ENCODE measurements at places on chromosomes 3 and 15.

- no peak for DNase-seq
Observed at GRCh38 chr3:62103531-62103930, 269.8 kb downstream of the FEZF2 start.

GRCh38 chr3:77524463-77524862 lies 484.6 kb downstream of the ROBO2 start:
- no peak for DNase-seq

GRCh38 chr3:20100151-20100550 lies 59.9 kb downstream of the KAT2B start:
- DNase-seq: no peak

DNA sequence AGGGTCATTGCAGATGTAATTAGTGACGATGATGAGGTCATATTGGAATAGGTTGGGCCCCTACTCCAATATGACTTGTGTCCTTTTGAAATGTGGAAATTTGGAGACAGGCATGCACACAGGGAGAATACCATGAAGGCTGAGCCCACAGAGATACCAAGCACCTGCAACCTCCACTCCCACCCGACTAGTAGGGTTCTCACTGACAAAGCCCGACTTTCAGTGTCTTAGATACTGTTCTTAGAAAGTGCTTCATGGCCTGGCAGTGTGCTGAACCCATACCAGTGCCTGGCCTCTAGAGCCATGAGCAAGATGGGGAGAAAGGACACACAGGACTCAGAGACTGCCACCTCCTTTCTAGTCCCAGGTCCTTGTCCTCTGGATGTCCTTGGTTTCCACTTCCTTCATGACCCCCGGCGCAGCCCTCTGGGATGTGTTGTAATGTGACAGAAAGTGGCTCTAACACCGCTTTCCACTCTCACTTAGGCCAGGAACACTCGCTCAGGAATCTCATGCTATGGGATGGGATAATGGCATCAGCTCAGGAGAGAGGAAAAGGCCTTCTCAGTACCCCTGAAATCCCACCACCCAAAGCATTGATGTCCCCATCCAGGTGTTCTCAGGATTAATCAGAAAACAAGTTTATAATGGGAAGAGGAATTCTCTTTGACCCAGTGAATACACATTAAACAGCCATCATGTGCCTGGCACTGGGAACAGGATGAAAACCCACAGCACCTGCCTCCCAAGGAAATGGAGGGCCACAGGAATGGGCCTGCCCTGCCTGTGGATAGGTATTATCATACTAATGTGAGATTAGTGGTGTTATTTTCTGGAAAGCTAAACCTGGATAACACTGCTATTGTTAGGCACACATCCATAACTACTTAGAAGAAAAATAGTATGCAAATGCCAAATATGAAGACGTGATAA lies 59.9 kb downstream of the RPL39L start:
- DNase-seq: no peak

GRCh38 chr15:81015621-81016488 lies 15.1 kb downstream of the TLNRD1 start:
- DNase-seq: no peak

GRCh38 chr3:158570999-158571702 lies at the start of gene MLF1:
MLF1 (plus strand) TSS chr3:158571194; CDS start chr3:158571301, 107 bp downstream.
- DNase-seq: peak; percentile 70

GRCh38 chr3:177263615-177264368 lies 66.5 kb upstream of the TBL1XR1 start:
- DNase-seq: peak; percentile 53

GRCh38 chr3:161171113-161171512 lies 50.0 kb upstream of the NMD3 start:
- DNase-seq: peak; percentile 27

GRCh38 chr3:100110162-100110561 lies 4.1 kb downstream of the FILIP1L start:
- DNase-seq: no peak

DNA sequence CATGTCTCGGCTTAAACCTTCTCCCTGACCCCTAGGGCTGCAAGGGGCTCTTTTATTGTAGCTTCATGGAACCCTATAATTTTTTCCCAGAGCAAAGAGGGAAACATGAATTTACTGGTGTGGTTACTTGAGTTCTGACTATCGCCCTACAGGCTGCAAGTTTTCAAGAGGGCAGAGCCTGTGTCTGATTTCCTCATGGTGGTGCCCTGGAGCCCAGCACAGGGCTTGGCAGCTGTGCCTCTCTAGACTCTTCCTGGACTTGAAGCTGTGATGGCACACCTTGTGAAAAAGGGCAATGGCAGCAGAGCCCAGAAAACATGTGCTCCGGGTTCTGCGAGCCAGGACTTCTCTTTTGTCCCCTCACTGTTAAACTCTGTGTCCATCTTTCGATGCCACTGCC lies 34.2 kb upstream of the TF start:
- DNase-seq: no peak

Measured in Kasumi-1 (cell line).